ENCODE measurements at places on chromosomes 7 and 10.
A peak's percentile ranks its signal among the peaks of the same experiment; 100 is the strongest.

DNA sequence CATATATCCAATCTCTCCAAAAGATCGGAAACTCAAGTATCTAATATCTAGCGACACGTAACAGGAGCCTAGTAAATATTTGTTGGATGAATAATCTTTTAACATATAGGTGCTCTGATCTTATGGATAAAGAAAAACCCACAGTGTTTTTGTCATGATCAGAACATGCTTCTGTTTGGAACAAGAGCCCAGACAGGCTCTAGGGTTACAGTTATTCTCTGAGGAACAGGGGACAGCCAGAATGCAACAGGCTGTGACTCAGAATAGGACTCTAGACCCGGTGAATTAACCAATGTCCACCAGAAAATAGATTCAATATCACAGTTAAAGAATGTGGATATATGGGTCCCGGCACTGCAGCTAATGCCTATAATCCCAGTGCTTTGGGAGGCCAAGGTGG lies 296.1 kb upstream of the FZD8 start:
- DNase-seq, result no peak

DNA sequence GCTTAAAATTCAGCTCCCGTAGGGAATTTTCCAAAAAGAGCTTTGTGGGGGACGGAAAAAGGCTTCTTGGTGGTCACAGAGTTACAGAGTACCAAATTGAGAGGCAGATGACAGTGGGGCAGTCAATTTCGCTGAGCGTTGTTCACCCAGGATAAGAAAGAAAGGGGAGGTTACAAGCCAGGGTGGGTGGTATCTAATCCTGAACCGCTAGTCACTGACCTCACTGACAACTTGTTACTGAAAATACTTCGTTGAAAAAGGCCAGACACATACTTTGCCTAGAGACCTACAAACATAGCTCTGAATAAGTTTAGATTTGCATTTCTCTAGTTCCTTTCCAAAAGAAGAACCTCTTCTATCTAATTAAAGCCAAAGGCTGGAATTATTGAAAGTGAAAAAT lies at the start of gene CTNNA3:
Gene CTNNA3, minus strand, starts transcription at position 167 of the 400 bp plus-strand sequence.
- no peak for DNase-seq

- DNase-seq, result peak; percentile 58
Measured at GRCh38 chr7:66758950-66759628, 18.6 kb downstream of the RABGEF1 start.

DNA sequence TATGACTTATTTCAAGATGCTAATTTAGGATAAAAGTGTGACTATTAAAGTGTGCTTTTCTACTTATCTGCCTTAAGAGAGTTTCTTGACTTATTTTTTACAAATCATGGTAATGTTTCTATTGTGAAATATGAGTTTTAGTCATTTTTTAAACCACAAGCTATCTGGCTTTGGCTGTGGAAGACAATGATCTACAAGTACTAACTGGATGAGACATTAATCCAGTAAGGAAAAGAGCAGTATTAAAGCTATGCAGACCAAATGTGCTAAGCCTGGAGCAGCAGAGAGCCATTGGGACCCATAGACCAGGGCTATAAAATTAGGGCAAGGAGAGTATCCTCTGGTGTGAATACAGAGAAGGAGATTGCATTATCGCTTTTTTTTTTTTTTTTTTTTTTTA lies 92.4 kb downstream of the SEMA3A start:
- no peak for DNase-seq

- no peak for DNase-seq
Measured at GRCh38 chr7:38830826-38831225, 78.2 kb downstream of the VPS41 start.

DNA sequence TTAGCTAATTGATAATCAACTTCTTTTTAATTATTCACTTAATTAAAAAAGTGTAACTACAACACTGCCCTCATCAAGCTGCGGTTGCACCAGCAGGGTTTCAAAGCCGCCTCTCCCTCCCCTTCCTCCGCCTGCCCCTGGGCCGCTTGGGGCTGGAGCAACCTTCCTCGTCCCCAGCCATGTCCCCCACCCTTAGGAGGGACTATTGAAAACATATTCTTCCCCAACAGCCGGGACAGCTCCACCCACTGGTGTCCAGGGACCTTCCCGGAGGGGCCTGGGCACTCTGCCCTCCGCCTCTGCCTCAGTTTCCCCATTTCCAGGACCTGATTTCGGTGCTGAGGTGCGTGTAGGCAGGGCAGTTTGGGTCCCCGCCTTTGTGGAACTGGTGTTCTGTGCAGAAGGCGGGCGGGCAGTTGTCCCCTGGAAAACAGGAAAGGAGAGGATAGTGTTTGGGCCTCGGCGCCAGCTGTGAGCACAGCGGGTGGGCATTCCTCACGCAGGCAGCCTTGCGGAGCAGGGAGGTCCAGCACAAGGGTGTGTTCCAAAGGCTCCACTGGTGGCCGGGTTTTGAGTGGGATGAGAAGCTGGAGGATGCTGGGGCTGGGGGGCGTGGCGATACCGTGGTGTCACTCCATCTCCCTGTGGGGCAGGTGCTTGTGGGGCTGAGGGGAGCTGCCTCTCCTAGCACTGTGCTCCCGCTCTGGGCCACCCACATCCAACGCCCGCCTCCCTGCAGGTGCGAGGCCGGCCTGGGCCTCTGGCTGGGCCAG lies 15.7 kb downstream of the UNCX start:
- no peak for DNase-seq
